ENCODE measurements at places on chromosomes 5 and 9.

GRCh38 chr5:137348759-137349158 lies 150.4 kb downstream of the SPOCK1 start:
- DNase-seq = no peak

DNA sequence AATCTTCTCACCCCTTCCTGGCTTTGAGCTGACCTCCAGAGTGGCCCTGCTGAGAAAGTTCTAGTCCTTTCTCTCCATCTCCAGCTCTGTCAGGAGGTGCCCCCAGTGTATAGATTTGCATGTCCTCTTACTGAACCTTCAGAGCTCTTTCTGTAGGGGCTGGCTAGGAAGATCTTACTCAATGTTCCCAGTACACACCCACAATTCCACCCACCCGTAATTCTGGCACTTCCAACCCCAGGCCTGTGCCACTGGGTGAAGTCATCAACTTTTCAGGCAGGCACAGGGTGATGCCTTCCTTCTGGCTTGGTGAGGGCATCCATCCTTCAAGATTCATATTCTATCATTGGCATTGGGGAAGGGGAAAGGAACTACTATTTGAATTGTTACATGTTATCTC lies 75.9 kb downstream of the ACER2 start:
- DNase-seq = no peak

GRCh38 chr5:180982008-180982741 lies 6.5 kb upstream of the BTNL3 start:
- no peak for DNase-seq

GRCh38 chr5:71937921-71938698 lies 169.2 kb upstream of the MAP1B start:
- DNase-seq = no peak

- no peak for DNase-seq
Measured at GRCh38 chr9:93254806-93255493, 71.0 kb downstream of the WNK2 start.

GRCh38 chr9:4936823-4937222 lies 48.2 kb upstream of the JAK2 start:
- DNase-seq = no peak

DNA sequence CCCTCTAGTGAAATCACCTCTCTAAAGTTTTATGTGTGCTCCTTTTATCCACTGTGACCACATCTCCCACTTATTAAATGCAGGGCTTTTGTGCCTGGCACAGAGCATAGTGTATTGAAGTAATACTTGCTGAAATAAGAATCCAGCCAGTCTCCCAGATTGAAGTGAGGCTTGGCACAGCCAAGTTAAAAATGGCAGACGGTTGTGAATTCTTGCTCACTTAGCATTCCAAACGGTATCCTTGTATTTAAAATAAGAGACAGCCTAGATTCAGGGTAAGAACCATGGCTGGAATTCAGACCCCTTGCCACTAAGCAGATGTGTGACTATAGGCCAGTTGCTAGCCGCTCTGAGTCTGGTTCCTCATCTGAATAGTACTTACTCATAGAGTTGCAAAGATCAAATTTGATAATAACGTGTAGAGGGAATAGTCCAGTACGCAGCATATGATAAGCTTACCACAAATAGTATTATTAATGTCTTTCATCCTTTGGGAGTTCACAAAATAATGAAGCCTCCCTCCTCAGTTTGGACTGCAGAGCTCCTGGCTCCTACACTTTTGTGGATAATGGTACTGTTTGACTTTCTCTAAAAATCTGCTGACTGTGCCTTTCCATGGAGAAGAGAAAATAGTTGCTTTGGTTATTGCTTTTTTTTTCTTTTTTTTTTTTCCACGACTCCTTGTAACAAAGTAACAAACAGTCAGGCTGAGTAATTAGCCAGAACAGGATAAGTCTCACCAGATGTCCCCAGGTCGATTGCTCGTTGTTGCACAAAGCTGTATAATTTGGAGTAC lies 51.5 kb downstream of the FGF1 start:
- DNase-seq = no peak

Data from fibroblast of skin of left biceps (primary cell).